ENCODE measurements at places on chromosomes 1 and 21.
A peak's percentile ranks its signal among the peaks of the same experiment; 100 is the strongest.

DNA sequence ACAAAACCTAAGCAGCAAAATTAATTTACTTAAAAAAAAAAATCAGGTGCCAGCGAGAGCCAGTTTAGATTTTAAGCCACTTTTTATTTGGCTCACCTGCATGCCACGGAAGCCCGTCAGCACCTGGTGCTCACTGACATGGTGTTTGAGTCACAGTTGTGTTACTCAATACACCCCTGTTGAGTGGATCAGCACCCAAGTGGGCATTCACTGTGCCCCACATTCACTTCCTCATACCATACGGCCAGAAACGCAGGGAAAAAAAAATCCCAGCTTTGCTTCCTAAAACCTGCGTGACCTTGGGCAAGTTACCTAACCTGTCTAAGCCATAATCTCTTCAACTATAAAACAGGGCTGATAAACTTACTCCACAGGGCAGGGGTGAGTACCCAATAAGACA lies 42.8 kb upstream of the SIM2 start:
- no peak for DNase-seq

DNA sequence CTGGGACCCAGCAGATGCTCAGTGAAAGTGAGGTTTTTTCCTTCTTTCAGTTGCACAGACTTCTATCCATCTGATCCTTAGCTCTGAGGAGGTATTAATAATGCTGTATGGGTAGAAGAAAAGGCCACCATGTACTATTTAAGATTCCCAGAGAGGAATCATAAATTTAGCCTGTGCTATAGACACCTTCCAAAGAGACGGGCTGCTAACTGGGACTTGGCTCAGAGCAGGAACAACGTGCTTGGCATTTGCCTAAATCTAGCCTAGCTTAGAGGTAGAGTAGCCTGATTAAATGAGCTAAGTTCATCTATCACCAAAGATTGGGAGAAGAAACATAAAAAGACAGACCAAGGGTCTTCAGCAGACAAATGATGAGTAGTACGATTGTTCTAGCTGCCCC lies 176.9 kb upstream of the BEND5 start:
- no peak for DNase-seq

GRCh38 chr1:54081306-54082270 lies 28.2 kb downstream of the TCEANC2 start:
- peak; percentile 14 for DNase-seq

GRCh38 chr1:233514946-233515391 lies 98.9 kb upstream of the KCNK1 start:
- no peak for DNase-seq

DNA sequence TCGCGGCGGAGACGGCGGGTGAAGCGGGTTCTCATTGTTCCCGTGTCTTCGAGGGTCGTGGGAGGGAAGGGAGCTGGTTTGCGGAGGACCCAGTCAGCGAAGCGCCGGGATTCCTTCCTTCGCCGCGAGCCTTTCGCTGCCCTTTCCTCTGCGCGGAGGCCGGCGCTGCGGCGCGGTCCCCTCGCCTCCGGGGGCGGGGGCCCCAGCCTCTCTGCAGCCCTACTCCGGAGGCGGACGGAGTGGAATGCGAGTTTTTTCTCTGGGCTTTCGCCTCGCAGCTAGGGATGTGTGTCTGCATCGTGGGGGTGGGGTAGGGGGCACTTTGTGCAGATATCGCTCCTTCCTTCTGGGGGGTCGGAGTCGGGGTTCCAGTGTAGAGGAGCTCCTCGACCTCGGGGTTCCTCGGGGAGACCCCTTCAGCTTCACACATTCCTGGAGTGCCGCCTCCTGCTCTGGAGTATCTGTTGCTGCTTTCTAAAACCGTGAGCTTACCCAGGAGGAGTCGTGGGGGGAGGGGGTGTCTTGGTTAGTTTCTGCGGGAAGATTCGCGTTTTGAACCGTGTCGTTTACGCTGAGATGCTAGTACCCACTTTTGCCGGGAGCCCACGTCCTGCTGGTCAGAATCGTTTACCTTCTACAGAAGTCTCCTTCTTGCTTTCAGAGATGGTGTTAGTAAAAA lies 595 bp downstream of the RNF2 start:
- no peak for DNase-seq

All from stimulated activated CD8-positive, alpha-beta memory T cell treated with anti-CD3 and anti-CD28 coated beads, Interleukin-4, amount 100 ng/mL, for 4 hours (primary cell).